ENCODE measurements at places on chromosomes 13 and 19.

- no peak for DNase-seq
These were observed 6.5 kb downstream of the EPHX3 start for GRCh38 chr19:15225760-15226159.

DNA sequence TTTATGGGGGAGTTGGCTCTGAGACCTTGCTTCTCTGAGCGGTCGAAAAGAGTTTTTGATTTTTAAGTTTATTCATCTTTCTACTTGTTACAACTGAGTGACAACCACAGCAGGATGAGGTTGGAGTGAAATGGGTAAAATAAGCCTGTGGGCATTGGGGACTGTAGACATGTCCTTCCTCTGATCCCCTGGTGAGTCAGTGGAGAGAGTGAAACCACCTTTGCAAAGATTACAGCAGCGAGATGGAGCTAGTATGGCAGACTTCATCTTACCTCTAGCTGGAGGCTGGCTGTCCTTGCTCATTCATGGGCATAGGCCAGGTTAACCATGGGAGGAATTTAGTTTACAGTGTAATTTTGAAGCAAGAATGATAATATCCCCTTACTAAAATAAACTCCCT, 30.9 kb upstream of the PSG9 start:
- no peak for DNase-seq

DNA sequence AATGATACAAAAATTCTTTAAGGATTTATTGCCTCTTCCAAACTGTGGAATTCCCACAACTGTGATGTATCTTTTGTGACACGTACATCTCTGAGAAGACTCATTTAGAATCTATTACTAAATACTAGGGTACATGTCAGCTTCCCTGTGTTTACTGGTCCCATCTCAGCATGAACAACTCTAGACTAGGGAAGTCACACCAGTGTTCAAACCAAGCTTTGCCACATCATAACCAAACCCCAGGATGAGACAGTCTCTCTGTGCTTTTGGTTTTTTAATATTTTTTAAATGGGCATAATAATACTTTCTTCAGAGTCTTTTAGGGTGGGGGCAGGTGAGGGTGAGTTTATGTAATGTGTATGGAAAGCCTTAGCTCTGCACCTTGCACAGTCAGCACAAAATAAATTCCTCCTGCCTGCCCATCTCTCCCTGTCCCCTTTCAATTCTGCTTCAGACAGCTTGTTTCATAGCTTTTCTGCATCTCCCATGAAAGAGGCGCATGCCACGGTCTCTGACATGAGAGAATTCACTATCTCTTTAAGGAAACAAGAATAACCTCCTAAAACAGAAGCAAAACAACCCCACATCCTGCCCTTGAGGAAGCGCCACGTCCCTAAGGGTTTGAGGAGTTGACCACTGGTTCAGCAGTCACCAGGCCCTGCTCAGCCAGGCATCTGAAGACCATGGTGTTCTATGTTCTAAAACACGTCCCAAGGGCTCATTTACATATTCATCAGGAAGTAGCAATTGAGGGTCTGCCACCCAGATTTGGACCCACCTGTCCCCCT, 174.5 kb downstream of the USP12 start:
- no peak for DNase-seq

DNA sequence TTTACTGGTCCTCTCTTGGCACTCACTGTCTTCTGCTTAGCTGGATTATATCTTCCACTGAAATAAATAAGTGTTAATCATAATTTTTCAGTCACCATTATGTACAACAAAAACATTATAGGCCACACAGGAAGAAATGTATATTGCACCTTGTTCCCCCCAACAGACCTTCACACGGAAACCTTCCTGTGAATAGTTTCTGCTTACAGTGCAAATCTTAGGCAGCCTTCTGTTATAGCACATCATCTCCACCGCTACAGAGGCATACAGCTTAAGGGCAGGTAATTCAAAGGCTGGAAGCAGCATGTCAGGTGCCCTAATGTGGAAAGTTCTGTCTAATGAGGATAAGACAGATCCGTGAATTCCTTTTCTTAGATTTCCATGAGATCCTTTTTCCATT, 16.9 kb upstream of the SOHLH2 start:
- DNase-seq, result no peak

DNA sequence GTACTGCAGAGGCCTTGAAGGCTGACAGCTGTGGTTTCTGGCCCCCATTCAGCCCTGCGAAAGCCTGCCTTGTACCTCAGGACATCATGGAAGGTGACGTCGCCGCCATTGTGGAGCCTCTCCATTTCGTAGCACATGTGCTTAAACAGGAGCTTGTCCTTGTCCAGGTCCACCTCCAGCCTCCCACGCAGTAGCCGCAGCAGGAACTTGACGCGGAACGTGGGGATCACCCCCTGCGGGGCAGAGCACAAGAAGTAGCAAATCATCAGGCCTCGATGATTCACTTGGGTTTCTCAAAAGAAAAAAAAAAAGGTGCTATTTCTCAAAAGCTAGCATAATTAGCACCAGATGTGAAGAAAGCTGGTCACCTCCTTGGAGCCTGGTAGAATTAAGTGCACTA, 351.0 kb downstream of the NALCN start:
- no peak for DNase-seq

- DNase-seq, result no peak
These were observed 36.6 kb downstream of the SERTM1 start for GRCh38 chr13:36710396-36710795.

DNA sequence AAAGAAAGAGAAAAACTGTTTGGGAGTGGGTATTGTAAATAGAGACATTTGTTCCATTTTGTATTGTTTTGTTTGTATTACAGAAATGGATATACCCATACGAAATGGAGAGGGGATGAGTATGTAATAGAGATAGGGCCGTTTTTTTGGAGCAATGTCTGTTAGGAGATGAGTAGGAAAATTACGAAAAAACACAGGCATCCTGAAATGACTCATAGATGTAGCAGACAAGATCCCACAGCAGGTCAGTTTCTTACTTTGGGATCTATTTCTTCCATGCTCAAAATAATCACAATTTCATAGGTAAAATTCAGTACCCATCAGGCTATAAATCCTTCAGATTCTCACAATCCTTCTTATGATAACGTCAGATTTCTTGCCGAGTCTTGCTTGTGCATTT, 779.4 kb upstream of the SLITRK1 start:
- DNase-seq, result no peak

GRCh38 chr13:52428295-52428694, 22.1 kb downstream of the VPS36 start:
- DNase-seq, result no peak

GRCh38 chr13:100040196-100040595, 48.7 kb upstream of the PCCA start:
- DNase-seq, result no peak

- DNase-seq, result no peak
These were observed 81.8 kb downstream of the GGACT start for GRCh38 chr13:100506600-100507422.

GRCh38 chr19:51750400-51751094, 1.1 kb downstream of the FPR1 start:
- DNase-seq, result no peak

DNA sequence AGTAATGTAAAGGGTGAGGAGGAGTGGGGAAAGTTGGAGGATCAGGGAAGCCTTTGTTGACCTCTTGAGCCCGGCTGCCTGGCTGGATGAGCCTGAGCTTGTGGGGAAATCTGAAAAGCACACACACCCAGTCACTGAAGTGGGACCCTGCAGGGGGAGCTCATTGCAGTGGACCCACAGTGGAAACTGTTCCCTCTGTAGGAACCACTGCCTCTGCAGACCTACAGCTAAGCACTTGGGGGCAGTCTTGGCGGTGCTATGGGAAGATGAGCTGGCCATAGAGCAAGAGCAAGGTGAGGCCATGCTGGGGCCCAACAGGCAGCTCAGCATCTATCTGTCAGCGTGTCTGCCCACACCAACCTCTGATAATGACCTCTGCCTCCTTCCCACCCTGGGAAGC, 294.8 kb downstream of the TSHZ3 start:
- no peak for DNase-seq

- no peak for DNase-seq
These were observed 639 bp downstream of the STARD13 start for GRCh38 chr13:33284916-33285315.

GRCh38 chr13:99819967-99820366, 151.6 kb downstream of the ZIC5 start:
- no peak for DNase-seq

- DNase-seq, result no peak
These were observed 23.4 kb upstream of the MBNL2 start for GRCh38 chr13:97198753-97199152.

GRCh38 chr13:45602183-45603170, 13.1 kb downstream of the ERICH6B start:
- DNase-seq, result no peak

DNA sequence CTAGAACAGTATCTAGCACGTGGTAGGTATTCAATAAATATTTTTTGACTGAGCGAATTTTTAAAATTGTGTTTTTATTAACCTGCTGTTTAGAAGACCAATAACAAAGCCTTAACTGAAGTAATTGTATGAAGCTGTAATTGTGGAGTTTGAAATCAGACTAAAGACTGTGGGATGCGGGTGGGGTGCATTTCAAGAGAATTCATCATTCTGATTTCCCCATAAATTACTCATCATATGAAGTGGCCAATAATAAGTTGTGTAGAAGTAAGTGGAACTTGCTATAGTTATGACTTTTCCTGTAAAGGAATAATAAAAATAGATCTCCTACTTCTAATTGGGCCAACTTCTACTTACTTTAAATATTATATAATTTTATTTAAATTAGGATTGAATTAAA, 449.3 kb downstream of the PCDH9 start:
- DNase-seq, result no peak

GRCh38 chr13:110540871-110541525, 20.5 kb downstream of the RAB20 start:
- no peak for DNase-seq

- DNase-seq, result no peak
These were observed 12.1 kb upstream of the HAS1 start for GRCh38 chr19:51735759-51736449.

GRCh38 chr13:75647126-75647784, 11.1 kb downstream of the LMO7 start:
- DNase-seq, result no peak

GRCh38 chr13:53327680-53328315, 299.2 kb downstream of the OLFM4 start:
- DNase-seq, result no peak

DNA sequence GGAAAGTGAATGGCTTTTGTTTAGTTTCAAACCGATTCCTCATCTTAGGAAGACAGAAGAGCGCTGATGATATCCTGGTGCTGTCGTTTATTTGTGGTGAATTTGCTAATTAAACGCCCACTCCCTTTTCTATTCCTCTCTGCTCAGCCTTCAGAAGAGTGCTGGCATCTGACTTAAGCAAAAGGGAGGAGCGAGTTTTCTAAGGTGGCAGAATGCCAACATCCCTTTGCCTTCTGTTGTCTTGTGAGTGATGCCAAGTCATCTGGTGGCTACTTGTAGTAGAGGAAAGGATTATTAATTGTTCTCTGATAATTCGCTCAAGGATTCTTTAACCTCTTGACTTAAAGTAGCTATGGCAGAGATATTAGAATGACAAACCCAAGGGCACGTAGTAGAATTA, 68.1 kb downstream of the ERCC5 start:
- DNase-seq, result no peak

- no peak for DNase-seq
These were observed 71.8 kb downstream of the CDADC1 start for GRCh38 chr13:49319551-49319950.

GRCh38 chr19:18815673-18816072, 16.1 kb upstream of the UPF1 start:
- no peak for DNase-seq

- DNase-seq, result no peak
These were observed 822 bp upstream of the ZBTB7A start for GRCh38 chr19:4067396-4068046.

- DNase-seq, result no peak
These were observed 349.1 kb downstream of the LIG4 start for GRCh38 chr13:107866032-107866940.

DNA sequence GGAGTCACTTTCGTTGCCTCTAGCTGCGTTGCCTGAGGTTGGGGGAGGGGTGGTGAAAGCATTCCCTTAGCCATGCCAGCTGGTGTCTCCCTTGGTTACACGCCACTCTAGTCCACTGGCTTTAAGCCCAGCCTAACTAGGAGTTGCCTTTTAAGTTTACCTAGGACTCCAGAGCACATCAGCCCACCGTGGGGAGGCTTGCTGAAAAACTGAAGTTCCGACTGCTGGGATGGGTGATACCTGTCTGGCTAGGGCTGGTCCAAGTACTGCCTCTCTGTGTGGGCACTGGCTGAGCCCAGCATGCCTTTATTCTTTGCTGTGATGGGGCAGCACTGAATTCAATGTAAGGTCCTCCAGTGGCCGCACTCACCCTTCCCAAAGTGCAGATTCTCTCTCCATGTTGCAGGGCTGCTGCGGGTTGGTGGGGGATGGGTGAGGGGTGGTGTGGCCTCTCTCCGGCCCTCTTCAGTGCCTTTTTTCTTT, 11.8 kb upstream of the CEACAM1 start:
- no peak for DNase-seq

- no peak for DNase-seq
These were observed 46.7 kb downstream of the ERCC5 start for GRCh38 chr13:102892503-102892902.

DNA sequence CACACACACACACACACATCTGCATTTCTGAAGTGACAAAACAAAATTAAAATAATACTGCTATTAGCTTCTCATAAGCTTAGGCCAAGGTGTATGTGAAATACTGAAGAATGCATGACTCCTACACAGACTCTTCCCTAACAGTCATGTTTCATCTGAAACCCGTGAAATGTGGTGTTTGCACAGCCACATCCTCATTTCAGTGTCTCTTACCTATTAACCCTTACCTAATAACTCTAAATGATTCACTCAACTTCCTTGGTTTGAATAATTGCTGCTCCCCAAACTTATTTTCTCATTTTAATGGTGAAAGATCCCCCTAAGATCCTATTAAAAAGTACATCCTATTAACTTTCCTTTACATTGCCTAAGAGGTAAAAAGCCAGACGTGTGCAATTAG, 117.6 kb downstream of the MIPEP start:
- no peak for DNase-seq

GRCh38 chr19:10725415-10725814, 7.5 kb downstream of the DNM2 start:
- no peak for DNase-seq

DNA sequence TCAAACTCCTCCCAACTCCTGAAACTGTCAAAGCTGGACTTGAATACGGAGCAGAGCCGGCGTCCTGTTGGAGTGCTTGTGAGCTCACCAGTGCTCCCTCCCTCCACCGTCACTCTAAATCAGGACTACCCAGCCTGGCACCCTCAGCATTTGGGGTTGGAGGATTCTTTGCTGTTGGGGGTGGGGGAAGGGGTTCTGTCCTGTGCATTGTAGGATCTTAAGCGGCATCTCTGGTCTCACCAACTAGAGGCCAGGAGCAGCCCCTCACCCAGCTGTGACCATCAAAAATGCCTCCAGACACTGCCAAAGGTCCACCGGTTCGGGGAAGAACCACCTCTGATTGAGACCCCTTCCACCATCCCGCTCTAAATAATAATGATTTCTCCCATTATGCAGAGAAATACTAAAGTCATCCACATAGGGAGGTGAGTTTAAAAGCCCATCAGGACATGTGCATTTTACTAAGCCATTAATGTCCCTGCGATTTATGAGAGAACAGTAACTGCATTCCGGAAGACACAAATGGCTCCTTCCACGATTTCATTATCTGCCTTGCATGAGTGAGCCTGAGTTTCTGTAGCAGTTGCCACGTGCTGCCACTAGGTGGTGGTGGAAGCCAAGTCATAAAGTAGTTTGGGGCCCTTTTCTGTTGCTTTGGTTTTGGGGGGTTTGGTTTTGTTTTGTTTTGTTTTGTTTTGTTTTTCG, 16.1 kb upstream of the USP29 start:
- DNase-seq, result peak; percentile 39

Measured in stimulated activated CD8-positive, alpha-beta memory T cell treated with anti-CD3 and anti-CD28 coated beads, Interleukin-12 subunit alpha, Interleukin-12 subunit beta, amount 100 ng/mL, for 1 hour (primary cell).